Urothelium cell line (cell line): ENCODE measurements at places on chromosomes 4 and X.

DNA sequence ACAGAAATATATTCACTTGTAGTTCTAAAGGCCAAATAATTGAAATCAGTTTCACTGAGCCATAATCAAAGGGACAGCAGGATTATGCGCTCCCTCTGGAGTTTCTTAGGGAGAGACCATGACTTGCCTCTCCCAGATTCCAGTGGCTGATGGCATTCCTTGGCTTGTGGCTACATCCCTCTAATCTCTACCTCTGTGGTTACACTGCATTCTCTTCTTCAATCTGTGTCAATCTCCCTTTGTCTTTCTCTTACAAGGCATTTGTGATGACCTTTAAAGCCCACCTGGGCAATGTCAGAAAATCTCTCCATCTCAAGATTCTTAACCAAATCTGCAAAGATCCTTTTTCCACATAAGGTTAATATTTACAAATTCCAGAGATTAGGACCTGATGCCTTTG is 260.2 kb downstream of the UNC5C start:
- DNase-seq: peak; percentile 18

- no peak for DNase-seq
These were observed 72.6 kb upstream of the PTPN13 start for GRCh38 chr4:86521373-86521969.

- no peak for DNase-seq
These were observed 200.2 kb upstream of the FAM241A start for GRCh38 chr4:111945014-111945413.

DNA sequence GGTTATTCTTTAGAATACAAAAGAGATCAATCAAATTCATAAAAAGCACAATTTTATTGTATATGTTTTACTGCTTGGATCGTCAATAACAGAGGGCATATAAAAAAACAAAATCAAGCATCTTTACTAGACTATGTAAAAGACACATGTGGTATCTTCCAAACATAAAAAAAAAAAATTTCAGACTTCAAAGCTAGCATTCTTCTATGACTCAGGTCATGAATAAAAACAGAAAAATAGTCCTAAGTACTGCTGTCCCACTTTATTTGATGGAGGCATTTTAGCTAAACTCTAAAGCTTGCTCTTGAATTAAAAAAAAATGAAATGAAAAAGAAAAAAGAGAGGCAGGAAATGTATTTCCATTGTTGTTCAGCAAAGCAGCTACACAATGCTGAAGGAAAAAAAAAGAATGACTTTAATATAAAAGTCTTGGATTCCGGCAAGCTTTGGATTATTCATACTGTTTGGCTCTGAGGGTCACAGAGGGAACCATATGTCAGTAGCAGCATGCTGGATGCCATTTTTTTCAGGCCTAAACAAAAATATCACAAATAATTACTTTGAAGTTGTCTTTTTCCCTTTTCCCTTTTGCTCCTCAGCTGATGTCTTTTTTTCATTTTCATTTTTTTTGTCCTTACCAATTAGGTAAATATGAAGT is 249.1 kb upstream of the DIAPH2 start:
- DNase-seq: no peak

DNA sequence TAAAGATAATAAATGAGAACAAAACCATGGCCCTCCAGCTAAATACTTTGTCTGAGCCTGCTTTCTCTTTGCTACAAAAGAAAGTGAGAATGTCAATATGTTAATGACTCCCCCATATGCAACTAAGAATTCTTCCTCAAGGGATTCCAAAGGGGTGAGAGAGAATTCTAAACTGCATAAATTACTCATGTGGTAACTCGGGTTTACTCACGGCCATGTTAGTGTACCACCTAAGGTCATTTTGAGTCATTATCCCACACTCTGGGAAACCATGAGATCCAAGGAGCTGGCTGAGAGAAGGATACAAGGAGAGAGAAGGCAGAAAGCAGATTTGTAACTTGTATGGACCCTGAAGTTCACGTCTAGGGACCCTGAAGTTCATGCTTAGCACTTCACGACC is 190.3 kb downstream of the DHX15 start:
- peak; percentile 4 for DNase-seq

GRCh38 chrX:112852851-112853250 is 12.2 kb upstream of the AMOT start:
- no peak for DNase-seq

DNA sequence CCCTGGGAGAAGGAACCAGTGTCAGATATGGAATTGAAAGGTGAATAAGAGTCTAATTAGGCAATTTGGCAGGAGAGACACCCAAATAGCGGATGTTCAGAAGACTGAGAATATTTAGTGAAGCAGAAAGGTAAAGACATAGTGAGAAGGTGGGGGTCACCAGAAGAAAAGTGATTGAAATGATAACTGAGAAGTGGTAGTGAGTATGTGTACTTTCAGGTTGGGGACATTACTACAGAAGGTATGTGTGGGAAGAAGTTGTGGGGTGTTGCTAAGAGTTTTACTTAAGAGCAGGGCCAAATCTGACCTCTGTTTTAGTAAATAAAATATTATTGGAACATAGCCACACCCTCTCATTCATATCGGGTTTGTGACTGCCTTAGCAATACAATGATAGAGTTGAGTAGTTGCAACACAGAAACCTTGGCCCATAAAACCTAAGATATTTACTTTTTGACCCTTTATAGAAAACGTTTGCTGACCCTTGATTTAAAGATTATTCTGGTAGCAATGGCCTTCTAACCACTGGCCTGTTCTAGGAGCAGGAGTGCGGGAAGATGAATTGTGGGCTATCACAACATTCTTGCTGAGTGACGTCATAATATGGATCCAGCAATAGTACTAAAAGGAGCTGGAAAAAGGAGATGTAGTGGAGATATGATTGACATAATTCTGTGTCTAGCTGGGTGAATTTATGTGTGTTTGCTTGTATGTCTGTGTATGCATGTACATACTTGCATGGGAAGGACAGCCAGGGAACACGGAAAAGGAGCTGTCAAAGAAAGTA is 115.3 kb downstream of the HS3ST1 start:
- DNase-seq: peak; percentile 14

- DNase-seq: peak; percentile 74
These were observed 41.2 kb downstream of the SH3RF1 start for GRCh38 chr4:169229571-169230028.

GRCh38 chr4:159966746-159967145 is 863.9 kb downstream of the RAPGEF2 start:
- no peak for DNase-seq

- no peak for DNase-seq
These were observed 841.6 kb upstream of the AADAT start for GRCh38 chr4:170931321-170931720.

- DNase-seq: no peak
These were observed 80.9 kb downstream of the C4orf33 start for GRCh38 chr4:129176864-129177263.

DNA sequence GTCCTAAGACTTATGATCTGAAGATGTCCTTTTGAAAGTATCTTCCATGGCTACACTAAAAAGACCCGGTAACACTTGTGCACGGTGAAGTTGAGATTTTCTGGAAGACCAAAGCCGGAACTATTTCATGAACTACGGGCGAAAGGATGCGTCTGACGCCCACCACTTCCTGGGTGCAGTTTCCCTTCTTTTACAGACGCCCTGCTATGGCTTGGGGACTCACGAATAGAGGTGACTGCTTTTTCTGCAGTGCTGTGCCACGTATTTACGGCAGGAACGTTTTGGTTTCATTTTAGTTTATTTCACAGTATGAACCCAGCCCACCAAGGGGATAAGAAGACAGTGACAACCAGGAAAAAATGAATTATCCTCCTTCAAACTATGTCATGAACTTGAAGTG is 180.4 kb downstream of the AFAP1 start:
- DNase-seq: no peak

DNA sequence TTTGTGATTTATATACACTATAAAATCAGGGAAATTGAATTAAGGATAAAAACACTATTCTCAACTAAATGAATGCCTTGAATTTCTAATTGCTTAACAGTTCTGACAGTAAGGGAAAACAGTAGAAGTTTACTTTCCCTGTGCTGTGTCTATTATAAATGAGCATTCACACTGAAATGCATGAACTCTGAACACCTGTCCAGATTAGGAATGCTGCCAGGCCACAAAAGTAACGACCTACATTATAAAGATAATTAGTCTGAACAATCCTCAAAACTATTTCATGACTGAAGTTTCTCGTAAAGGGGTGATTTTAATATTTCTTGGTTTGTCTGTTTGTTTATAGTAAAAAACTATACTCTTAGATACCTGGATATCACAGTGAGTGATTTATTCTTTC is 2.0 kb downstream of the NDST3 start:
- DNase-seq: no peak

DNA sequence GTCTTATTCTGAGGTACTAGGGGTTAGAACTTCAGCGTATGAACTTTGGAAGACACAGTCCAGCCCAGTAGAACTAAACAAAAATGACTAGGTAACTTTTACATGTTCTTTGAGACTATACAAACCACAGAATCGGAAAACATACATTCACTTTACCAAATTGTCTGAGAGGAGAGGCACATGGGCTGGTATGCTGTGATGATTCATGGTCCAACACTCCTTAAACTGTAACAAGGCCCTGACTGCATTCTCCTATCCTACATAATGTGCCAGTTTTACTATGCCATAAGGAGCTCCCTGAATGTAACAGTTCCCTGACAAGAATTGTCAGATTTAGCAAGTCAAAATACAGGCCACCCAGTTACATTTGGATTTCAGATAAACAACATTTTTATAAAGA is 640.0 kb downstream of the RAB28 start:
- DNase-seq: peak; percentile 12

GRCh38 chr4:78058591-78059523 is 1.7 kb downstream of the FRAS1 start:
- DNase-seq: peak; percentile 62

- no peak for DNase-seq
These were observed 46.4 kb downstream of the OCRL start for GRCh38 chrX:129586446-129586845.

DNA sequence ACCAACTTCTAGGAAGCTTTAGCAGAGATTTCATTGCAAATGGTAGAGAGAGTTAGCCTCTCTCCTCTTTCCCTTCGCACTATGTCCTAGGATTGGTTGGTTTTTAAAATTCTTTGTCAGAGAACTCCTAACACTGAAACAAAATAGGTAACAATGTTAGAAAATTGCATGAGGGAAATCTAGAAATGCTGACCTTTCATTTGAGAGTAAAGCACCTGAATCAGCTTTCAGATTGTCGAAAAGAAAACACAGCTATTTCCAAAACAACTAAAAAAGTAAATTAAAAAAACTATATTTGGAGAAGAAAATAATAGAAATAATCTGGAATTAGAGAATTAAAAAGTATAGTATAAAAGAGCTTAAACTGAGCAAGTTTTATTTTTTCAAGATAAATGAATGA is 108.1 kb upstream of the GK2 start:
- DNase-seq: no peak

DNA sequence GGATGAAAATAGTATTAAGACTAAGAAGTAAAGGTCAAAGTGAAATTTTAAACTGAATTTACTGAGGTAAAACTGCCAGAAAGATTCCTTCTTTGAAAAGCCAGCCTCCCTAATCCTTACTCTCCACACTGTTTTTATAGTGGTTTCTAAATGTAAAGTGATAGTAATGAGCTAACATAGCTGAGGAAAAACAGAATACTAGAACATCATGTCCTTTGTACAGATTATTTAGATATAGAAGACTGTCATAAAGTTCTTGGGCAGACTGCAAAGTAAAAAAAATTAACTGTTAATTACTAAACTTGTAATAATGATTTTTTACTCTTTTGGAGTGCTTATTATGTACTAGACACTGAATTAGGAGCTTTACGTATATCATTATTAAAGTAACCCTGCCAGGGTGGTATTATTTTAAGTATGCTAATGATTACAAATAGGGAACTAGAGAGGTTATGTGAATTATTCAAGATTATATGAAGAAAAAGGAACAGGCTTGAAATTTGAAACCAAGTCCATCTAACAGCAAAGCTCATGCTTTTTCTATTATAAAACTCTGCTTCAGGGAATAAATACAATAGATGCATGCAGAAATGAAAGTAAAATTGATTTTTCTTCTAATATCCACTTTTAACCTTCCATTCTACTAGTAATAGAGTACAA is 150.5 kb downstream of the TBCK start:
- DNase-seq: no peak

DNA sequence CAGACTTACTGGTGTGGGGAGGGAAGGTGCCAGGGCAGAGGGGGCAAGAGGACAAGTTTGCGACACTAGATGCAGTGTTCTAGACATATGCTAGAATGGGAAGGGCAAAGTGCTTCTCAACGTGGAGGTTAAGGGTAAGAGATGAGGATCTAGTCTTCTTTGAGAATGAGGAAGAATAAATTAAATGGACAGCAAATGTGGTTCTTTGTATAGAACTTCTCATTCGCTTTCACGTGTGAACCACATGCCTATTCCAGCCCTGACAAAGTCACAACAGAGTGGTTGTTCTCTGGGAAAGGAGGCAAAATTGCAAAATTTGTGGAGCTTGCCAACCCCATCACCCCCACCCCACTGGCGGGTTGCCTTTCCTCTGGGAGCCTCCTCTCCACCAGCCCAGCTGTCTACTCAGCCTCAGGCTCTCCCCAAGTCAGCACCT is 1.5 kb upstream of the ANXA5 start:
- DNase-seq: no peak

DNA sequence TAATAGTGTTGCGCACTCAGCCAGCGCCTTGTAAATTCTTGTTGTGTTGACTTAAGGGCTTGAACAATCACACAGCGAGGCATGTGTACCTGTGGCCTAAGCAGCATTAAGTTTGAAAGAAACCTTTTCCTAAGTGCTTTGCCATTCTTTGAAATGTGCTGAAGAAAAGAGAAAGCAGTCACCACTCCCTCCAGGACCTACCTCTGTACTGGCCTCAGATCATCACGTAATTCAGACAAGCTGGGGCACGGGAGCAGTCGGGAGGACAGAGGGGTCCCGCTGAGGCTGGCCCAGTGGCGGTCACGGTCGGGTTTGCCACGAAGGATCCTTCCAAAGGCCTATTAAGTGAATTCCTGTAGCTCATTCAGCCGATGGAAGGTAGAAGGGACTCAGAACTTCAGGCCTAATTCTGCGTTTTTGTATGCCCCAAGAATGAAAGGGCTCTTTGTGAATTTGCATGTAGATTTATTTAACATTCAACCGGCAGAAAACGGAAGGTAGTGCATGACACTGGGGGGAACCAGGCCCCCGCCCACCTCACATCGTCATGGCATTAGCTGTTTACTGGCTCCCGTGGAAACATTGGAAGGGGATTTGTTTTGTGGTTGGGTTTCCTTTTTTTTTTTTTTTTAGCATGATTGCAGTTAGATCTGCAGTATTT is 106.3 kb downstream of the TRAPPC11 start:
- no peak for DNase-seq

- DNase-seq: no peak
These were observed 158.9 kb upstream of the MAB21L2 start for GRCh38 chr4:150423074-150423473.

DNA sequence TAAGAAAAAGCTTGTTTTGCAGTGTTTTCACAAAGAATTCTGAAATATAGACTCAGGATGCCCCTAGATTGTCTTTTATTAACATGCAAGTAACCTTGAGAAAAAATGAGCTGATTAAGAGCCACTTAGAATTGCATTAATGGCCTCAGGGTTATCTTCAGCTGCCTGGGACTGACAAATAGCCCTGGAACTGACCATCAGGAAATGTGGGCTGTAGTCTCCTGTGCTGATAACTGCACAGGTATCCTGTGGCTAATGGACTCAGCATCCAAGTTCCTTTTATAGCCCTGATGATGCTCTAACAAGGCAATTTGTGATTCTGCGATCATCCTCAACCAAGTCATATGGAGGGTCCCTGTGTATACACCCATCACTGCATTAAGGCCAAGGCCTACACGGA is 17.0 kb downstream of the CA5B start:
- no peak for DNase-seq
